ENCODE measurements at places on chromosomes 2 and 18.

DNA sequence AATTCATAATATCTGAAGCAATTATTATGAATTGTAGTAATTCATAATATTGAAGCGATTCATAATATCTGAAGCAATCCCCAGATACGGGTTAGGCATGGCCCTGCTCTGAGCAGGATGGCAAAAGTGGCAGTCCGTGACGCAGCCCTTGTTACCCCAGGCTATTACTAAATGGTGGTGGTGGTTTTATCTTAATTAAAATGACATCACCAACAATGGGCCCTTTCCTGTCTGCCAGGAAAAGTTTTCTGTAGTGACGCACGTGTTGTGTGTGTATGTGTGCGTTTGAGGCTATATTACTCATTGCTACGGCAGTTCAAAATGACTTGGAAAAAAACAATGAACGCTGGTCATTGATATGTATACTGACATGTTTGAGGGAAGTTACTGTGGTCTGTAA is 10.6 kb upstream of the MOCOS start:
- DNase-seq = no peak

- DNase-seq = no peak
Measured at GRCh38 chr2:31874071-31874470, 136.7 kb downstream of the MEMO1 start.

GRCh38 chr2:84904717-84905174 is 710 bp upstream of the TMSB10 start:
- DNase-seq = no peak

DNA sequence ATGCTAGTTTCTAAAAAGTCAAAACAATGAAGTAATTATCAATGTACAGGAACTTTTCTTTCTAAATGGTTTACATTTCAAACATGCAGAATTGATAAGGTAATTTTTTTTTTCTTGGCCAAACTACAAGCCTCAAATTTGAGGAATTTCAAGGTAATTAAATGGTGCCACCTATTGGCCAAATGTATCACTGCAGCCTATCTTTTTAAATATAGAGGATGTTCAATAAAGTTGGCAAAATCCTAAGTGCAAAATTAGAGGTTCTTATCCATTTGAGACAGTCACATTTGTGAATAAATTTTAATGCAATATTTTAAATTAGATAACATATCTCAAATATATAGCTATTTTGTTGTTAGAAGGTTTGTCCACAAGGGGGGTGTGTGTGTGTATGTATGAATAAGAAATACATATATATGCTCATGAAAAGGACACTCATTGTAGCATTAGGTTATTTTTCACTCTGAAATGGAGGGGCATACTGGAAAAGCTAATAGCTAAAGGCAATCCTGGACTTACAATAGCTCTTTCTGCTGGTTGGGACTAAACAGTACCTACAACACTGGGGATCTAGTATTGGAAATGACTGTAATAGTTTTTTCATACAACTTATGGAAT is 26.2 kb downstream of the MMADHC start:
- DNase-seq = peak; percentile 28

- DNase-seq = no peak
Measured at GRCh38 chr2:68415521-68415920, 50.4 kb downstream of the PLEK start.

- DNase-seq = no peak
Measured at GRCh38 chr2:73262108-73262651, 22.1 kb downstream of the FBXO41 start.

DNA sequence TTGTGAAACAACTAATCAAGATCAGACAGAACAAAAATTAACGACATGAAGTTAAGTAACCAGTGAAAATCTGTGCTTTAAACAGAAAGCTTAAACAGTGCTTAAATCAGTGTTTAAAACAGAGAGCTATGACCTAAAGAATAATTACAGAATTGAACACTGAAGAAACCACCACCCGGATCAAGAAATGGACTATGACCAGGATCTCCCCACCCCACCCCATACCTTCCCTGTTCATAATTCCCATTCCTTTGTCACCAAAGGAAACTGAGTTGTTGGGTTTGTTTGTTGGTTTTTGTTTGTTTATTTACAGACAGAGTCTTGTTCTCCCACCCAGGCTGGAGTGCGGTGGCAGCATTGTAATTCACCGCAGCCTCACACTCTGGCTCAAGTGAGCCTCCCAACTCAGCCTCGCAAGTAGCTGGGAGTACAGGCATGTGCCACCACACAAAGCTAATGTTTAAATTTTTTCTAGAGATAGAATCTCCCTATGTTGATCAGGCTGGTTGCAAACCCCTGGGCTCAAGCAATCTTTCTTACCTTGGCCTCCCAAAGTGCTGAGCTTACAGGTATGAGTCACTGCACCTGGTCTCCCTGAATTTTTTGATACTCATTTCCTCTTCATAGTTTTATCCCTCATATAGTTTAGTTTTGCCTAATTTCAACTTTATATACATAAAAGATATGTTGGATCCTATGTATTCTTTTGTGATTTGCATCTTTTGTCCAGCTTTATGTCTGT is 8.2 kb upstream of the ALPG start:
- DNase-seq = no peak

GRCh38 chr18:61602836-61603235 is 269.6 kb downstream of the CDH20 start:
- DNase-seq = no peak

- no peak for DNase-seq
Measured at GRCh38 chr2:1811258-1811970, 67.1 kb upstream of the PXDN start.

GRCh38 chr2:235005603-235006259 is 53.9 kb downstream of the SH3BP4 start:
- DNase-seq = no peak

GRCh38 chr2:191366199-191366598 is 121.0 kb downstream of the MYO1B start:
- DNase-seq = no peak

DNA sequence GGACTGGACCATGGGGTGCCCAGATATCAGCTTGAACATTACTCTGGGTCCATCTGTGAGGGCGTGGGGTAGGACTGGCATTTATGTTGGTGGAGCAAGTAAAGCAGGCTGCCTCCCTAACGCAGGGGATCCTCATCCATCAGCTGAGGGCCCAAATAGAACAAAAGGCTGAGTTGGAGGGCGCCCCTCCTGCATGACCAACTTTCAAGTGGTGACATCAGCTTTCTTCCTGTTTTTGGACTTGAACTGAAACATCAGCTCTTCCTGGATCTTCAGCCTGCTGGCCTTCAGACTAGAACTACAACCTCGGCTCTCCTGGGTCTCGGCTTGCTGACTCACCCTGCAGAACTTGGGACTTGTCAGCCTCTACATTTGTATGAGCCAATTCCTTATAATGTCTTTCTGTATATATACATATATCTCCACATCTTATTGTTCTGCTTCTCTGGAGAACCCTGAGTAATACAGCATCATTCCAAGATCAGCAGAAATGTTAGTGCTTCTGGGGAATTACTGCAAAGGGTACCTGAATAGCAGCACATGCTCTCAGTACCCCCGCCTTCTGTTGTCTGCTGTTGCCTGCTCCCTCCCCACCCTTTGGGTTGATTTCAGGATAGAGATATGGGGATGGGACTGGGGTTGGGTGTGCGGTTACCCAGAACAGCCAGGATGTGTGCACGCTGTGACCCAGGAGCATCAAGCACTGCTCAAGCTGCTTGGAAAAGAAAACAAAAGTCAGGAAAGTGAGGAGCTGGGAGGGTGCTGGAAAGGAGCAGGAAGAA is 20.0 kb downstream of the TMEM127 start:
- peak; percentile 29 for DNase-seq

- DNase-seq = no peak
Measured at GRCh38 chr2:135942936-135943688, 42.3 kb downstream of the DARS1 start.

DNA sequence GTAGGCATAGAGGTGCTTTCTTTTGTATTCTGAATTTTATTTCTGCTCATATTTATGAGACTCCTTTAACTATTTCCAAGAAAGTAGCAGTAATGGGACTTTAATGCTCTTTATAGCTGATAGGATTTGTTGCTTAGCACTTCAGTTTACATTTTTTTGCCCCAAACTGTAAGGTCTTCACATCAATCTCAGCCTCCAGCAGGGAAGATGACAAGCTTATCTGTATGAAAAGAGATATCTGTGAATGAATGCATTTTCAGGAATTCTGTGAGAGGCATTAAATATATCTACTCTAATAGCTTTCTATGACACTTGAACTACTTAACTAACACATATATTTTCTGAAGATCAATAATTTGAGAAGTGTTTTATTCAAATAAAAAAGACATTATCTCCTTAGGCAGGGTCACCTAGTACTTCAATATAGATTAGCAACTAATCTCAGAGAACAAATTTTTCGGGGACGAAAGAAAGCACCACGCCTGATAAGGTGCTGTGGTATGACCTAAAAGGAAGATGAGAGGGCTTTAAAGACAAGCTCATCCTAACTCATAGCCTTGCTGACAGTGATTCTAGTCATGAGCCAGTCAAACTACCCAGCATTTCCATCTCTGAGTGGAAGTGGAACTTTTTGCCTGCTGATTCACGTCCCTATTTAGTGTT is 766.1 kb upstream of the CNTNAP5 start:
- no peak for DNase-seq

Data from naive B cell (primary cell).